Stimulated activated naive CD8-positive, alpha-beta T cell treated with anti-CD3 and anti-CD28 coated beads, Interleukin-15, Interleukin-2, amounts not matched to agents 100 U/mL and 50 U/mL, for 24 hours (primary cell): ENCODE measurements at places on chromosomes 6 and 20.

GRCh38 chr6:42661540-42662153 is 60.8 kb downstream of the PRPH2 start:
- peak; percentile 81 for DNase-seq

- DNase-seq = no peak
Measured at GRCh38 chr6:84501315-84501714, 263.1 kb downstream of the TBX18 start.

DNA sequence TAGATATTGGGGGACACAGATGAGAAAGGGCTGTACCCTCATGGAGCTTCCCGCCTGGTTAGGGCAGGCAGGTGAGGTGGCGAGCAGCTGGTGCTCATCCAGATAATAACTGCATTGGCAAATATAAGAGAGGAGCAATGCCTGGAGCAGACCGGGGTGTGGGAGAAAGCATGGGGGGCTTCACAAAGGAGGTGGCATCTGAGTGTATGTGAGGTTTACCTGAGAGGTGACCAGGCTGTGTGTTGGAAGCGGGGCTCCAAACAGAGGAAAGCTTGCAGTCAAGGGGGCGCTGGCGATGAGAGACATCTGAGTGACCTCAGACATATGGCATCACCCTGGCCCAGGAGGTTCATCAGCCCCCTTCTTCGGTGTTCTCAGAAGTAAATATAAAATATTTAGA is 72.1 kb upstream of the PMEPA1 start:
- no peak for DNase-seq

DNA sequence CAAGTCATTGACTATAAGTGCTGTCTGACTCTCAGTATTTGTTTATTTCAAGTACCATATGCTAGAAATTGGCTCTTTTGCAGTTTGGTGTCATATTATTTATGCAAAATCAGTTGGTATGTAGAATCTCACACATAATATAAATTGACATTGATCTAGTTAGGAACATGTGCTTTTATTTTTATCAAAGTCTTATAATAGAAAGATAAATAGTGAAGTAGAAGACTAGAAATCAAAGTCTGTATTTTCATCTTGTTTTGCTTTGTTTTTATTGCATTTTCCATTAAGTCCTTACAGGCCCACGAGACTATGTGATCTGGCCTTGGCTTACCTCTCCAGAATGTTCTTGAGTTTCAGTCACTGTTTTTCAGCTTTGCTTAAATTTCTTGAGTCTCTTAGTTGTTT is 300.3 kb downstream of the LAMA2 start:
- DNase-seq = no peak

DNA sequence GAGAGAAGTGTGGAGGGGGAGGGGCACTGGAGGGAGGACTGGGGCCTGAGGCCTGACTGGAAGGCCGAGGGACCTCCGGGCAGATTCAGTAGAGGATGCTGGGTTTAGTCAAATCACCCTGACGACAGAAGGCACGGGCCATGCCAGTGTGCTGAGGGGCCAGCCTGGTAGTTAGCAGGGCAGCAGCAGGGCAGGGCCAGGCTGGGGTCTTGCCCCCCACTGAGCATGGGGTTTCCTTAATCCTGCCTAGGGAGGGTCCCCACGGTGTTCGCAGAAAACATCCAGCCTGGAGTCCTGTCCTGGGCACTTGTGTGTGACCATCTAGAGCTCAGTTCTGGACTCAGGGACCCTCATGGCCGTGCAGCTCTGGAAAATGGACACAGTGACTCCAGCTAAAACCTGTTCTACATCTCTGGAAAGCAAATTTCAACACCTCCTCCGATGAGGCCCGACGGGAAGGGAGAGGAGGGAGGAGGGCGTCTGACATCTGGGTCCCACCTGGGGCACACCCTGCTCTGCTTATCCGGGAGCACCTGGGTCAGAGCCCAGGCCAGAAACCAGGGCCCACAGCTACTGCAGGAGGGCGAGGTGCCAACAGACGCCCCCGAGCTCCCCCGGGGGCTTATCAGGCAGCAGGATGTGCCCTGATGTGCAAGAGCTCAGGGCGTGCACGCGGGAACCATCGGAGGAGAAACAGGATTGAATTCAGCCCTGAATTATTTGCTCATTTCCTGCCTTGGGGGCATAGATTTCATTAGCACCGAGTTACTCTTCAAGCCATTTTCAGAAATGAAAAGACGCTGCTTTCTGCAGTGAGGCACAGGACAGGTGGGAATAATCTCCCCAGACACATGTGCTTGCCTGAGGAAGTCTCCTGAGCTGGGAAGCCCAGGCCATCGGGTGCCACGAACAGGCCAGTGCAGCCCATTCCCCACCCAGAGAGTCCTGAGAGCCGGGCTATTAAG is 78.0 kb upstream of the MPC1 start:
- DNase-seq = no peak

GRCh38 chr6:163449076-163449475 is 34.6 kb downstream of the QKI start:
- no peak for DNase-seq

GRCh38 chr20:3459881-3460307 is 10.9 kb upstream of the ATRN start:
- no peak for DNase-seq

- DNase-seq = no peak
Measured at GRCh38 chr6:16713597-16713996, 47.7 kb downstream of the ATXN1 start.

- DNase-seq = no peak
Measured at GRCh38 chr6:43762966-43763695, 6.9 kb upstream of the VEGFA start.

DNA sequence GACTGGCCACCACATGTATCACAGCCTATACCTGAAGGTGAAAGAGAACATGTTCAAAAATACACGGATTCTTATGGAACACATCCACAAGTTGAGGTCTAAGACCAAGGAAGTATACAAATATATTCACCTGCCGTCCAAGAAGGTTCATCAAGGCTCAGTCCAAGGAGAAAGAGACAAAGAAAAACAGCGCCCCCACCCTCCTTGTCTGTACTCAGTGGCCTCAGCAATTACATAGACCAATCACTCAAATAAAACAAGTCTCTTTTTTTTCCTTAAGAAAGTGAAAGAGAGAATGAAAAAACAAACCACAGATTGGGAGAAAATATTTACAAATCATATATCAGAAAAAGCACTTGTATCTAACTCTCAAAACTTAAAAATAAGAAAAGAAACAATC is 19.5 kb downstream of the CPXM1 start:
- DNase-seq = no peak

GRCh38 chr6:111623046-111623718 is 17.5 kb upstream of the TRAF3IP2 start:
- DNase-seq = no peak

DNA sequence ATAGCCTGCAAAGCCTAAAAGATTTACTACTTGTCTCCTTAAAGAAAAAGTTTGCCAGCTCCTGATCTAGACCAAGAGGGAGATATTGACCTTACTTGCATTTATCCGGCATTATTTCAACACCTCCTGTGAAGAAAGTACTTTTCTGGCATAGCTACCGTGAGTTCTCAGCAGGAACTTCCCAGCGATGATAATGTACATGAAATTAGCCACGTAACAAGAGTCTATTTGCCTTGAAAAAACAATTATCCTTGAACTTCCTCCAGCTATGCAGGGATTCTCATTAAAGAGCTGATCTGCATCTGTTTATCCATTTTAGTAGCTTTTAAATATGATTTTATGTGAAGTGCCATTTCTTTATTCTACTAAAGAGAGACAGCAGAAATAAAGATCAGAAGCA is 41.7 kb downstream of the ALDH5A1 start:
- DNase-seq = no peak
